ENCODE measurements at places on chromosomes 11 and 22.
A peak's percentile ranks its signal among the peaks of the same experiment; 100 is the strongest.

DNA sequence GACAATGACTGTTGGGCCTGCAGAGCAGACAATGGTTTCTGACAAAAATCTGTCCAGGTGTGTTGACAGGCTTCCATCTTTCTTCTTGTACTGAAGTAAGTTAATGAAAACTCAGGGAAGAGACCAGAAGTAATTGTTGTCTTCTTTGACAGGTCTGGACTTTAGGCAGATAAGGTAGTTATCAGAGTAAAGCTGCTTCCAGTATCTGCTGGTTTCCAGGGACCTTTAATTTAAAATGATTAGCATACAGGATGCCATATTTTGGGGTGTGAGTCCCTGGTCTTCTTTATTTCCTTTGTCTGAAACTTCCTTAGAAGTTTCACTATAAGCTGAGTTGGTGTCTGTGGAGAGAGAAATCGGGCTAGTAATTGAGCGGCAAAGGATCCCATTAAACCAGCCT is 1.4 kb downstream of the TMX2 start:
- DNase-seq, result no peak
- no peaks in the 10 kb centered on the region for H3K36me3 ChIP-seq
- H3K27ac ChIP-seq, result no peak overlapping the region
- H3K27me3 ChIP-seq, result no peaks in the 10 kb centered on the region

GRCh38 chr22:35484651-35485556 is 55.7 kb upstream of the RASD2 start:
- H3K27ac ChIP-seq, result no peak overlapping the region
- DNase-seq, result no peak
- peaks cover 4% of the 10 kb centered on the region for H3K4me1 ChIP-seq
- no peak overlapping the region for H3K4me3 ChIP-seq
- H3K36me3 ChIP-seq, result no peaks in the 10 kb centered on the region
- peaks cover 3% of the 10 kb centered on the region for H3K27me3 ChIP-seq

GRCh38 chr22:25102722-25103121 is 96.9 kb upstream of the CRYBB3 start:
- DNase-seq, result no peak
- H3K4me3 ChIP-seq, result no peak overlapping the region
- H3K36me3 ChIP-seq, result no peaks in the 10 kb centered on the region
- H3K27ac ChIP-seq, result no peak overlapping the region
- H3K4me1 ChIP-seq, result no peaks in the 10 kb centered on the region

DNA sequence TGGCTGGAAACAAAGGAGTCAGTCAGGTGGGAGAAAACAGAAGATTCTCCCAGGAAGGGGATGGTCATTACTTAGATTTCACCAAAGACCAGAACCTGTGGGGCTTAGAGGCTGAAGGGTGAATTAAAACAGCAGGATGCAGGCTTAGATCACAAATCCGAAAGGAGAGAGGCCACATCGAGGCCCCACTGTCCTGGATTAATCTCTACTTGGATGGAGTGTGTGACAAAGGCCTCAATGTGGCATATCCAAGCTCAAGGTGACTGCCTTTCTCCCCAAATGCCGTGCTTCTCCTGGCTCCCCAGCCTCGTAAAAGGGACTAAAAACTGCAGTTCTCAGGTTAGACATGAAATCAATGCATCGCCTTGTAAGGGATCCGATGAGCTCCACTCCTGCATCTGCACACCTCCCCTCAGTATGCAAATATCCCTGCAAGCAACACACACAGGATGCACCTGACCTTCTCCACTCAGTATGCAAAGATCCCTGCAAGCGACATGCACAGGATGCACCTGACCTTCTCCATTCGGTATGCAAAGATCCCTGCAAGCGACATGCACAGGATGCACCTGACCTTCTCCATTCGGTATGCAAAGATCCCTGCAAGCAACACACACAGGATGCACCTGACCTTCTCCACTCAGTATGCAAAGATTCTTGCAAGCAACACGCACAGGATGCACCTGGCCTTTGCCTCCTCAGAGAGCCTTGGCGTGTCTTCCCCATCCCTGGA is 447.4 kb downstream of the BRD1 start:
- H3K4me3 ChIP-seq, result no peak overlapping the region
- no peaks in the 10 kb centered on the region for H3K27me3 ChIP-seq
- no peaks in the 10 kb centered on the region for H3K4me1 ChIP-seq

- H3K4me3 ChIP-seq, result no peak overlapping the region
- H3K4me1 ChIP-seq, result no peaks in the 10 kb centered on the region
Measured at GRCh38 chr11:115081972-115082371, 403.6 kb downstream of the NXPE2 start.

DNA sequence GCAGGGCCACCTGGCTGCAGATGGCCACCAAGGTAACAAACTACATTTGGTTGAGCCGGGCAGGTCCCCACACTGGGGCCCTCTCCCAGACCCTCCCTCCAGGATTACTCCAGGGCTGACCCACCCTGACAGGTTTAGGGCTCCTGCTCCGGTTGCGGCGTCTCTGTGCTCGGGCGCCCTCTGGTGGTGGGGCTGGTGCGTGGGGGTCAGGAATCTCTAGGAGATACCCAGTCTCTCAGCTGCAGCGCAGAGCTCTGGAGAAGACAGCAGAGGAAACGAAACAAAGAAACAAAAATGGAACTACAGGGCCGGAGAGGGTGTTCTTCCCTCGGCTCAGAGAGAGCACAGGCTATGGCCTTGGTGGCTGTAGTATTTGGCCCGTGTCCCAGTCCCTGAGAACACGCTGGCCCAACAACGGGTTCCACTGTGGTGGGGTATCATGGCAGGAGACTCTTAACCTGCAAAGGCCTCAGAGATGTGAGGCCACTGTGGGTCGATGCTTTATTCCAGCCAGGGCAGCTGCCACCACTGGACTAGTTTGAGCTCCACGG is 2.4 kb downstream of the C11orf96 start:
- peaks cover 3% of the 10 kb centered on the region for H3K4me1 ChIP-seq
- no peak overlapping the region for H3K4me3 ChIP-seq
- DNase-seq, result no peak
- H3K36me3 ChIP-seq, result no peaks in the 10 kb centered on the region
- no peak overlapping the region for H3K27ac ChIP-seq

- H3K27ac ChIP-seq, result no peak overlapping the region
- H3K4me1 ChIP-seq, result peaks cover 19% of the 10 kb centered on the region
- no peaks in the 10 kb centered on the region for H3K27me3 ChIP-seq
- peak overlapping the region; percentile 9 for H3K4me3 ChIP-seq
Measured at GRCh38 chr11:78355309-78355705, 62.3 kb downstream of the GAB2 start.

- H3K4me3 ChIP-seq, result no peak overlapping the region
- DNase-seq, result no peak
- H3K27ac ChIP-seq, result no peak overlapping the region
- no peaks in the 10 kb centered on the region for H3K27me3 ChIP-seq
- peaks cover 1% of the 10 kb centered on the region for H3K4me1 ChIP-seq
Measured at GRCh38 chr11:119764108-119764868, 35.3 kb upstream of the NECTIN1 start.

GRCh38 chr11:64086258-64087123 is 50.8 kb downstream of the FLRT1 start:
- no peak overlapping the region for H3K4me3 ChIP-seq
- no peak overlapping the region for H3K27ac ChIP-seq
- no peaks in the 10 kb centered on the region for H3K36me3 ChIP-seq
- no peaks in the 10 kb centered on the region for H3K27me3 ChIP-seq
- no peaks in the 10 kb centered on the region for H3K4me1 ChIP-seq

GRCh38 chr11:67099831-67100324 is 19.2 kb upstream of the KDM2A start:
- H3K27me3 ChIP-seq, result no peaks in the 10 kb centered on the region
- H3K27ac ChIP-seq, result peak overlapping the region; percentile 90
- peak overlapping the region; percentile 6 for H3K4me3 ChIP-seq
- peak; percentile 63 for DNase-seq
- H3K4me1 ChIP-seq, result peaks cover 24% of the 10 kb centered on the region

DNA sequence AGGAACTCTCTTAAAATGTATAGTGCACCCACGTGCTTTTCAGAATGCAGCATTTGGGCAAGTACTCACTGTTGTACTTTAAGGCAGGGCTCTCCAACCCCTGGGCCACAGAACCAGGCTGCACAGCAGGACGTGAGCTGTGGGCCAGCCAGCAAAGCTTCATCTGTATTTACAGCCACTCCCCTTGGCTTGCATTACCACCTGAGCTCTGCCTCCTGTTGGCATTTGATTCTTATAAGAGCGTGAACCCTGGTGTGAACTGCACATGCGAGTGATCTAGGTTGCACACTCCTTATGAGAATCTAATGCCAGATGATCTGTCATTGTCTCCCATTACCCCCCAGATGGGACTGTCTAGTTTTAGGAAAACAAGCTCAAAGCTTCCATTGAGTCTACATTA is 3.0 kb downstream of the C11orf58 start:
- H3K4me3 ChIP-seq, result peak overlapping the region; percentile 49
- no peaks in the 10 kb centered on the region for H3K27me3 ChIP-seq
- H3K27ac ChIP-seq, result no peak overlapping the region
- H3K4me1 ChIP-seq, result peaks cover 4% of the 10 kb centered on the region

DNA sequence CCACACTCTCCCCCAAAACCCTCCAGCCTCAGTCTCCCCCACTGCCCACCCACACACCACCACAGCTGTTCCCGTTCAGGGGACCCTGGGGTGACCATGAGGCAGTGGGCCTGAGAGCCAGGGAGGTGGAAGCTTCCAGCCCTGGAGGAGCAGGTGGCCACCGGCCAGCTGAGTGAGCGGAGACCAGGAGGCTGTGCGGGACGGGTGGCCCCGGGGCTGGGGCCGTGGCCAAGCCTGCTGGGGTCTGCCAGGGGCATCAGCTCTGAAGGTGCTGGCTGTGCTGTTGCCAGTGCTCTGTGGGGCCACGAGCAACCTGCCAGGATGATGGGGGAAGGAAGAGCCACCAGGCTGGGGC is 26.0 kb downstream of the OSBPL5 start:
- no peak overlapping the region for H3K4me3 ChIP-seq
- H3K36me3 ChIP-seq, result no peaks in the 10 kb centered on the region
- no peaks in the 10 kb centered on the region for H3K27me3 ChIP-seq
- no peak overlapping the region for H3K27ac ChIP-seq

GRCh38 chr22:20957683-20958431 is 9.2 kb upstream of the AIFM3 start:
- no peak overlapping the region for H3K27ac ChIP-seq
- H3K4me1 ChIP-seq, result peaks cover 5% of the 10 kb centered on the region
- peak overlapping the region; percentile 75 for H3K4me3 ChIP-seq
- H3K36me3 ChIP-seq, result peaks cover 10% of the 10 kb centered on the region
- H3K27me3 ChIP-seq, result no peaks in the 10 kb centered on the region

DNA sequence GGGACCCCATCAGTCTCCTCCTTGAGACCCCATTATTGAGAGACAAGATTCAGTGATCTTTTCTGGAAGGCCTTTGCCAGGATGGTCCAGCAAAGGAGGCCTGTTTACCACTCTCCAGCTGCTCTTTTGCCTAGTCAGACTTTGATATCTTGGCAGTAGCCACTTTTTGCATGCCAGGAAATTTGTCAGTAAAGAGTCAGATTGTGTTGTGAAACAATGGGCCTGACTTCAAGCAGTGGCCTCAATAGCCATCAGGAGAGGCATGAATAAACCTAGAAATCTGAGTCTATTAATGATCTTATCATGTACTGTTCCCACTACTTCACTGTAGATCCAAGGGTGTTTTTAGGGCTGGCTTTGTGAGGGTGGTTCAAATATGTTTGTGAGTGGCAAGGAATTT is 479.4 kb downstream of the JRKL start:
- H3K4me1 ChIP-seq, result no peaks in the 10 kb centered on the region
- H3K4me3 ChIP-seq, result no peak overlapping the region
- no peak for DNase-seq
- H3K27ac ChIP-seq, result no peak overlapping the region

- no peaks in the 10 kb centered on the region for H3K4me1 ChIP-seq
- H3K27me3 ChIP-seq, result no peaks in the 10 kb centered on the region
- no peak overlapping the region for H3K27ac ChIP-seq
- H3K4me3 ChIP-seq, result no peak overlapping the region
- H3K36me3 ChIP-seq, result peaks cover 19% of the 10 kb centered on the region
Measured at GRCh38 chr22:41816241-41816640, 15.8 kb downstream of the CCDC134 start.

GRCh38 chr22:30276039-30276438 is 9.4 kb upstream of the OSM start:
- H3K4me1 ChIP-seq, result no peaks in the 10 kb centered on the region
- no peak overlapping the region for H3K27ac ChIP-seq
- H3K36me3 ChIP-seq, result no peaks in the 10 kb centered on the region
- H3K4me3 ChIP-seq, result no peak overlapping the region

- H3K27ac ChIP-seq, result no peak overlapping the region
- no peaks in the 10 kb centered on the region for H3K36me3 ChIP-seq
- no peaks in the 10 kb centered on the region for H3K4me1 ChIP-seq
- no peaks in the 10 kb centered on the region for H3K27me3 ChIP-seq
- DNase-seq, result no peak
Measured at GRCh38 chr11:92199991-92200390, 24.6 kb upstream of the FAT3 start.

DNA sequence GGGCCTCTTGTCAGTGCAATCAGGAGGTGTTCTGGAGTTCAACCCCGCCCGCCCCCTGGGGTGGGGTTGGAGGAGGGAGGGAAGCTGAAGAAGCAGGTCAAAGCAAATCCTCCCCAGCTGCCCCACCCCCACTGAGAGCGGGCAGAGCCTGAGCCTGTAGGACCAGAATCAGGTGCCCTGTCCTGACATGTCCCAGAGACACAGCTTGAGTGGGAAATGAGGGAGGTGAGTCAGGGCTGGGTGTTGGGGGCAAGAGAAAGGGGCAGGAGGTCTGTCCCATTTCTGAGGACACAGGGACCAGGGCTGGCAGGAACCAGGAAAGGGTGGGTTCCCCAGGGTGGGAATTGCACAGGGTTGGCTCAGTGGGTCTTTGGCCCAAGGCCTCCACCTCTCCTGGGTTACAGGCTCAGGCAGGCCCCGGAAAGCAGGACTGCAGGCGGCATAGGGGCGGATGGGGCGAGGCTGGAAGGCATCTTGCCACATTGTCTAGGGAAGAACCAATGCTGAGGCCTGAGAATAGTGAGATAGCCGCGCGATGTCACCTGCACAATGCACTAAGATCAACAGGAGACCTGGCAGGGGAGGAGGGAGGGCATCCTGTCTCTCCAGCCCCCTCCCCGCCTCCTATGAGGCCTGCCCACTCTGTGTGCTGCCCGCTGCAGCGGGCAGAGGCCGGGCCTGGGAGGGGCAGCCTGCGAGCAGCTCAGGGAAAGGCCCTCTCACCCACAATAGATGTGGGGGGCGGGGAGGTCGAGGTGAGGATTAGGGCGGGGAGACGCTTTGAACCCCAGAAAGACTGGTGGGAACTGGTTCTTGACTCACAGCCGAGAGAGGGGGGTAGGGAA is 32.4 kb downstream of the NECTIN1 start:
- H3K4me3 ChIP-seq, result no peak overlapping the region
- peaks cover 16% of the 10 kb centered on the region for H3K4me1 ChIP-seq
- no peak for DNase-seq

GRCh38 chr22:42319386-42319785 is 48.9 kb upstream of the TCF20 start:
- no peaks in the 10 kb centered on the region for H3K36me3 ChIP-seq
- H3K27me3 ChIP-seq, result no peaks in the 10 kb centered on the region
- H3K27ac ChIP-seq, result no peak overlapping the region
- DNase-seq, result no peak

- H3K27me3 ChIP-seq, result no peaks in the 10 kb centered on the region
- no peak for DNase-seq
- H3K4me1 ChIP-seq, result no peaks in the 10 kb centered on the region
- H3K36me3 ChIP-seq, result no peaks in the 10 kb centered on the region
Measured at GRCh38 chr22:35835998-35836691, 118.5 kb downstream of the APOL5 start.

- no peak overlapping the region for H3K4me3 ChIP-seq
- no peak overlapping the region for H3K27ac ChIP-seq
- H3K4me1 ChIP-seq, result no peaks in the 10 kb centered on the region
Measured at GRCh38 chr11:130609121-130610035, 160.9 kb downstream of the ADAMTS15 start.
